ENCODE measurements at places on chromosomes 1 and 21. TPM values are rescaled to one million over a fixed set of nuclear protein-coding genes. Genes with fewer than 3 reads are reported as not detected.
A peak's percentile ranks its signal among the peaks of the same experiment; 100 is the strongest.

GRCh38 chr21:44300262-44300959 is 558 bp downstream of the PFKL start:
- H3K4me1 ChIP-seq: no peaks in the 10 kb centered on the region
- H3K27ac ChIP-seq: peak overlapping the region; percentile 89
- DNase-seq: peak; percentile 63
- no peaks in the 10 kb centered on the region for H3K36me3 ChIP-seq
- peak overlapping the region; percentile 85 for H3K4me3 ChIP-seq

DNA sequence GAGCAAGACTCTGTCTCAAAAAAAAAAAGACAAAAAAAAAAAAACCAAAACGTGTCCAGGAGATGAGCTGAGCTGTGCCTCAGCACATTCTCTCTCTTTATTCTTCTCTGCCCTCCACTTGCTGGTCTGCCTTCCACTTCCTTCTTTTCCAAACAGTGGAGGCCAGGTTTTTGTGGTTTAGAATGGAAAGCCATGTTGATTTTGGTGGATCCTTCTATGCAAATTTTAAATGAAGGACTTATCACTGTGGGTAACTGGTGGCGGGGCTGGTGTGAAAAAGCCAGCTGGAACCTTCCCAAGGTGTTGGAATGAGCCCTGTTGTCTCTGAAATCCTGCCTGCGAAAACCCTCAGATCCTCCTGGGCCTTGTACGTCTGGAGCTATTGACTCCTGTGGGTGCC is 61.9 kb downstream of the PTPRU start:
- DNase-seq: no peak
- no peaks in the 10 kb centered on the region for H3K36me3 ChIP-seq
- H3K27me3 ChIP-seq: no peaks in the 10 kb centered on the region
- H3K4me1 ChIP-seq: no peaks in the 10 kb centered on the region
- no peak overlapping the region for H3K27ac ChIP-seq
- no peak overlapping the region for H3K4me3 ChIP-seq

GRCh38 chr1:29047142-29047541 is 76.6 kb downstream of the TMEM200B start:
- no peaks in the 10 kb centered on the region for H3K27me3 ChIP-seq
- H3K27ac ChIP-seq: peak overlapping the region; percentile 74
- H3K4me1 ChIP-seq: no peaks in the 10 kb centered on the region
- no peak overlapping the region for H3K4me3 ChIP-seq
- H3K36me3 ChIP-seq: no peaks in the 10 kb centered on the region

DNA sequence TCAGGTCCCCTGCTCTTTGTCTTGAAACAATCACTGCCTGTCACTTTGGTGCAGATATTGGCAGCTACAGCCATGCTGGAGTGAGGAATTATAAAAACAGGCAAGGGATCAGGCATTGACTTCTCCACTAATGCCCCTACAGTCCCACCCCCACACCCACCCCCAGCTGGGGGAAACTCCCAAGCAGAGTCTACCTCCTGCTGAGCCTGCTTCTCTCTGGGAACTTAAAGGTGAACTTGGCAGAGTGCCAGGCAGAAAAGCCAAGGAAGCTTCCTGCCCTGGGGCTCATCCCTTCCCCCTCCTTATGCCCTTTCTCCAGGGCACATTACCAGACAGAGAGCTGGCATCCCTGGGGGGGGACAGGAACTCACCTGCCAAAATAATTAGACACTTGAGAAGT is 6.7 kb downstream of the NCMAP start:
- H3K4me1 ChIP-seq: no peaks in the 10 kb centered on the region
- H3K36me3 ChIP-seq: no peaks in the 10 kb centered on the region
- no peak for DNase-seq

GRCh38 chr1:39615086-39615673 is 24.3 kb downstream of the HEYL start:
- H3K4me1 ChIP-seq: no peaks in the 10 kb centered on the region
- H3K27ac ChIP-seq: no peak overlapping the region
- H3K36me3 ChIP-seq: no peaks in the 10 kb centered on the region
- no peaks in the 10 kb centered on the region for H3K27me3 ChIP-seq
- H3K4me3 ChIP-seq: no peak overlapping the region
- DNase-seq: no peak

- H3K36me3 ChIP-seq: no peaks in the 10 kb centered on the region
- no peak overlapping the region for H3K27ac ChIP-seq
- H3K4me3 ChIP-seq: no peak overlapping the region
- DNase-seq: no peak
Observed at GRCh38 chr1:174209347-174210187, 50.2 kb downstream of the RABGAP1L start.

DNA sequence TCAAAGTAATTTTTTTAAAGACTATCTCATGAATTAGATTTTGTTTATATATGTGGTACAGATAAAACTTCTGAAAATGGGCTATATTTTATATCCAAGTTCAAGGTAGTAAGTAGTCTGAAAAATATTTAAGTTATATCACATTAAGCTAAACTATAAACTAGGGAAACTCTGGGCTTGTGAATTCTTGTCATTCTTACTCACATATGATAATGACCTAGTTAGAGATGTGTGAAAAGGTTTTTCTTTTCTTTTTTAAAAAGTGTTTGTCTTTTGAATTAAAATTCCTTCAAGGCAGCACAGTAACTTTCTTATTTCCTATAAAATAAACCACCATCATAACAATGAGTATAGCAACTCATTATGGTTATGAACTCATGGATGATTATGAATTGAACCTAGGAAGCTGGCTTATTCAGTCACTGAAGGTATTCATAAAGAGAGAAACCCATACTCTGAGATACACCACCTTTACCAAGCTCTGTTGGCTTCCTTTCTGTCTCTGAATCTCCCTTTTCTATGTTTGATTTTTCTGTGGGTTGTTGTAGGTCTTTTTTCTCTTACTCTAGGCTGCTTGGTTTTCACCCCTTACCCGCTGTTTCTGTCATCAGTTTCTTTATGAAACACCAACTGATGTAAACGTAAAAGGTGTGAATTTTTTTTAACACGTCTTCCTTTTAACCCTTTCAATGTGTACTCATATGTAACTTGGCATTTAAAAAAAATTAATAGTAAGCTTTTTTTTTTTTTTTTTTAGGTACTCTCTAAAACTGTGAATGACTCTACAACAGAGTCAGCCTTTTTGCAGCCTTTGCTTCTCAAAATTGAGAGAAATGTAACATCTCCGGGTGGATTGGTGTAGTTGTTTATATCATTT is 25.2 kb downstream of the IL12RB2 start:
- H3K36me3 ChIP-seq: no peaks in the 10 kb centered on the region
- no peak overlapping the region for H3K4me3 ChIP-seq
- no peaks in the 10 kb centered on the region for H3K27me3 ChIP-seq
- H3K27ac ChIP-seq: no peak overlapping the region
- H3K4me1 ChIP-seq: no peaks in the 10 kb centered on the region
- DNase-seq: no peak

Gene CSMD2
- 8.6 TPM for total RNA-seq

Gene TMEM39B
- 6.2 TPM for total RNA-seq

Gene SYDE2
- 24.3 TPM for total RNA-seq
